HS-27A (cell line): ENCODE measurements at places on chromosomes 13 and 19.

GRCh38 chr19:18439025-18439909 is 1.3 kb upstream of the ISYNA1 start:
- DNase-seq: no peak

GRCh38 chr19:43778651-43779050 is 2.1 kb downstream of the KCNN4 start:
- no peak for DNase-seq

- no peak for DNase-seq
Measured at GRCh38 chr13:80010846-80011245, 330.1 kb downstream of the SPRY2 start.

- DNase-seq: no peak
Measured at GRCh38 chr19:1756264-1756663, 3.0 kb downstream of the ONECUT3 start.

DNA sequence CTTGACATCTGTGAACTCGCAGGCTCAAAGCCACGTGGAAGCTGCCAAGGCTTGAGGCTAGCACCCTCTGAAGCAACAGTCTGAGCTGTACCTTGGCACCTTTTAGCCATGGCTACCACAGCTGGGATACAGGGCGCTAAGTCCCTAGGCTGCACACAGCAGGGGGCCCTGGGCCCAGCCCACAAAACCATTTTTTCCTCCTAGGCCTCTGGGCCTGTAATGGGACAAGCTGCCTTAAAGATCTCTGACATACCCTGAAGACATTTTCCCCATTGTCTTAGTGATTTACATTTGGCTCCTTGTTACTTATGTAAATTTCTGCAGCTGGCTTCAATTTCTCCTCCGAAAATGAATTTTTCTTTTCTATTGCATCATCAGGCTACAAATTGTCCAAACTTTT is 455.9 kb downstream of the TDRD3 start:
- no peak for DNase-seq

GRCh38 chr13:26880735-26881134 is 120.1 kb upstream of the GPR12 start:
- DNase-seq: no peak

DNA sequence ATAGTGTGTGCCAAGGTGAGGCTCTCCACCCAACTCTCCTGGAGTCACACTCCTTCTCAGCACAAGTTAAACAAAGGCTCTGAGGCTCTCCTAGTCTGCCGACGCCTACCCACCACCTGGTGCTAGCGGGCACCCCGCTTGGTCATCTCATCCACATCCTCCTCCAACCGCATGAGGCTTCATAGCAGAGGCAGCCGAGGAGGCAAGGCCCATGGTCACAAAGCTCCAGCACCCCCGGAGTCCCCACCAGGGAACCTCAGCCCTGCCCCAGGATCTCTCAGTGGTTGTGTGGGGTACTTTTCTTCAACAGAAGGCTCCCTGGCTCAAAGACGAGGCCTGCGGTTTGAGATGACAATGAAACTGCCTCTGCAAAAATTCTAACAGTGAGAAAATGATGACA is 43.0 kb downstream of the STK24 start:
- DNase-seq: no peak

DNA sequence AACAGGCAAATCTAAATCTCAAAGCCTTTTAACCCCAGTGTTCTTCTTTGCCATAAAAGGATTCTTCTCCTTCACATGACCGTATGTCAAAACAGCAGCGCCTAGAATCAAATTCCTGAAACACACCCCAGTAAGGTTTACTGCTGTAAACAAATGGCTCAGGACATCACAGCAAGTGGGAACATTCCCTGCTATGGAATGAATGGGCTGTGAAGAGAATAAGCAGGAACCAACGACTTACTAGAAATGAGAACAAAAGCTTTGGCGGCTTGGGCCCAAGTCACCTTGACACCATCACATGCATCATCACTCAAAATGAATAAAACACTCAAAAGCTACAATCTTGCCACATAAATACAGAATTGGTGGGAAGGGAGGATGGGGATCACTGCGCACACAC is 80.4 kb upstream of the SPATA13 start:
- DNase-seq: no peak

GRCh38 chr13:34452831-34453230 is 489.2 kb upstream of the NBEA start:
- DNase-seq: no peak

GRCh38 chr19:13597640-13598039 is 91.4 kb upstream of the CACNA1A start:
- DNase-seq: no peak

DNA sequence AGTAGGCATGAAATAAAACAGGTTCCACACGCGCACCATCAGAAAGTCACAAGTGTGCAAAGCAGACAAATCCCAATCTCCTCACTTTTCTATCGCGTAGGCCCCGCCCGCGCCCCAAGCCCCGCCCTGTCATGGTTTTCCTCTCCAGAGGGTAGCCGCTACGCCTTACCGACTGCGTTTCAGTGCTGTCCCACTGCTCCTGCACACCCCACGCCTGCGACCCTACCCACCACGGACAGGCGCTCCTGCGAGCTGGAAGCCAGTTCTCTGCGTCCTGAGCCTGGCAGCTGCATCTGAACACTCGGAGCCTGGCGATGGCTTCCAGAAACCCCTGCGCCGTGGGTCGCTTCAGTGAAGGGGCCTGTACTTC is 379 bp upstream of the ZNF470 start:
- no peak for DNase-seq

DNA sequence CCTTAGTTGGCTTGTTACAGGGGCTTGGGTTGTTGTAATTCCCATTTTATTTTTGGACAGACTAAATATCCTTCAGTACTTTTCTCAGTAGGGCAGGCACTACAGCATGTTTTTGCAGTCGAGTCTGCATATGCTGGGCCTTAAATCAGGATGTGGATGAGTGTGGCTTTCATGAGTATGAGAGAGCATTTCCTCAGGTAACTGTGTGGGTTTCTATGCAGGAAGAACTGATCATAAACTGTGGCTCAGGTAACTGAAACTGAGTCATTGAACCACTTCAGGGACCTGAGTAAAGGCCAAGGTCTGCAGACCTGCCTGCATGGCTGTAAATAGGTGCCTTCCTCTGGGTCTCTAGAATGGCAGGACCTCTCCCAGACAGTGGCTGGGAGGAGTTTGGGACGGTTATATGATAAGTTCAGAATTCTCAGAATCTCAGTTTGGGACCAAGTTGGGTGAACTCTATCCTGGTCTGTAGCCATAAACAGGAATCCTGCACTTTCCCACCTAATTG is 112.1 kb downstream of the ZNF737 start:
- no peak for DNase-seq

- no peak for DNase-seq
Measured at GRCh38 chr19:45865269-45865948, 1.3 kb downstream of the FOXA3 start.

- DNase-seq: no peak
Measured at GRCh38 chr19:5964816-5965565, 12.9 kb downstream of the RANBP3 start.

DNA sequence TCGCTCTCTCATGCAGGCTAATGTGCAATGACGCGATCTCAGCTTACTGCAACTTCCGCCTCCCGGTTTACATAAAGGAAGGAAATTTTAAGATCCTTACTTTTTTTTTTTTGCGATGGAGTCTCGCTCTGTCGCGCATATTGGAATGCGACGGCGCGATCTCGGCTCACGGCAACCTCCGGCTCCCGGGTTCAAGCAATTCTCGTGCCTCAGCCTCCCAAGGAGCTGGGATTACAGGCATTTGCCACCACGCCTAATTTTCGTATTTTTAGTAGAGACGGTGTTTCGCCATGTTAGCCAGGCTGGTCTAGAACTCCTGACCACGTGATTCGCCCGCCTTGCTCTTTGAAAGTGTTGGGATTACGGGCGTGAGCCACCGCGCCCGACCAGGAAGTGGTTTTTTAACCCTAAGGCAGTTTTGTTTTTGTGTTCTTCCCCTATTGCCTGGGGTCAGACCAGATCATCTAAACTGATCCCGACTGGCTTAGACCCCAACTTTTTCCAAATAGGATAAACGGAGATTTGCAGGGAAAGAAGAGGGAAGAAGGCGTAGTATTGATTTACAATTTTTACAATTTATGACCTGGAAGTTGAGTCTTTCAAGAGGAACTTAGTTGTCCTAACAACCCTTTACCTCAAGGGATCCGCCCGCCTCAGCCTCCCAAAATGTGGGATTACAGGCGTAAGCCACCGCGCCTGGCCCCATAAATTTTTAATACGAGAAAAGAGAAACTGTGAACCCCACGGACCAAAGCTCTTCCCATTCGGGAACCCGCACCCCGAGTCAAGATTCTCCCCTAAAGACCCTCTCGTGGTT is 142.0 kb downstream of the ZNF737 start:
- DNase-seq: no peak
